ENCODE measurements at places on chromosomes 13 and 19.

- DNase-seq, result no peak
Observed at GRCh38 chr19:20078581-20079031, 806 bp downstream of the ZNF90 start.

DNA sequence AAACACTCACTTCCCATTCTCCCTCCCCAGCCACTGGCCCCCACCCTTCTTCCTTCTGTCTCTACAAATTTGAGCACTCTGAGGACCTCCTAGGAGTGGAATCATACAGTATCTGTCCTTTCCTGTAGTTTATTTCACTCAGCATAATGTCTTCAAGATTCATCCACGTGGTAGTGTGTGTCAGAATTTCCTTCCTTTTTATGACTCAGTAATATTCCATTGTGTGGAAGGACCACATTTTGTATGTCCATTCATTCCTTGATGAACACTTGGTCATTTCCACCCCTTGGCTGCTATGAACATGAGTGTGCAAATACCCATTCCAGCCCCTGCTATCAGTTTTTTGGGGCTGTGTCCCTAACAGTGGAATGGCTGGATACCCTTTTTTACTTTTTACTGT, 9.8 kb downstream of the KLF2 start:
- DNase-seq, result no peak

GRCh38 chr13:37226971-37227370, 121.5 kb upstream of the CSNK1A1L start:
- no peak for DNase-seq

GRCh38 chr19:48239120-48239519, 16.6 kb downstream of the CARD8 start:
- no peak for DNase-seq

GRCh38 chr13:46712524-46712923, 84.4 kb downstream of the ESD start:
- DNase-seq, result no peak

- DNase-seq, result no peak
Observed at GRCh38 chr13:26179344-26179743, 42.8 kb downstream of the RNF6 start.

GRCh38 chr13:51814825-51815650, 11.1 kb upstream of the DHRS12 start:
- peak; percentile 66 for DNase-seq

DNA sequence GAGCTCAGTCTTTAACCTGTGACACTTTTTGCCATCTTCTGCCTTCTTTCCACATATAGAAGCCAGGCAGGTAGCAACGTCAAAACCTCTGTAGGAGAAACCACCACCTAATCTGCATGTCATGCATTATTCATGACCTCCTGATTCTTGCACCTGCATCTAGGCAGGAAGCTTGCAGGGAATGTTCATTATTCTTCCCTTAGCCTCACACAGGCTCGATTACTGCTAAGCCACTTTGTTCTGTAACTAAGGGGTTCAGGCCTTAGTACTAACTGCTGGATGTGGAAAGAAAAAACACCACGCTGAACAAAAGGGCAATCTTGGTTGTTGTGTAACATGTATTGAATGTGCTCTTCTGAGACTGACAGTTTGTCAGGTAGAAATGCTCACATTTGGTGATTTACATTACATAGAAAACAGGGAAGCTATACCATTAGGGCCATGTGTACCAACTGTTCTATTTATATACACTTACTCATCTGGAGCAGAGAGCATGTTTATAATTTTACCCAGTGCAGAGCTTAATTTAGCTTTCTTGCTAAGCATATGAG, 366.9 kb downstream of the KLF12 start:
- DNase-seq, result peak; percentile 43

DNA sequence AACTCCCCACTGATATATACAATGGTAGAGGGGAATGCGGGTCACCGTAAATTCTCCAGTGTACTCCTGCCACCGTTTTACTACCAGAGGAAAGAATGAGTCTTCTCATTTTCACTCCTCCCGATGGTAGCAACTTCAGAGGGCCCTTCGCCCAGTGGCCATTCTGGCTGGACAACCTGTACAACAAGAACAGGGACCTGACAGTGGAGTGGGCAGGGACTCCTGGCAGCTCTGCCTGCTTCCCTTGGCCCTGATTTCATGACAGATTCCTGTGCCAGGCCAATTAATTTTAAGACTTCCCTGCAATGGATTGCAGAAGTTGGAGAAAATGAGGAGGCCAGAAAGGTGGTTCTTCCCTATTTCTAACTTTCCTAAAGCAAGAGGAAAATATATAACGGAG, 148.9 kb downstream of the GPC6 start:
- DNase-seq, result no peak

DNA sequence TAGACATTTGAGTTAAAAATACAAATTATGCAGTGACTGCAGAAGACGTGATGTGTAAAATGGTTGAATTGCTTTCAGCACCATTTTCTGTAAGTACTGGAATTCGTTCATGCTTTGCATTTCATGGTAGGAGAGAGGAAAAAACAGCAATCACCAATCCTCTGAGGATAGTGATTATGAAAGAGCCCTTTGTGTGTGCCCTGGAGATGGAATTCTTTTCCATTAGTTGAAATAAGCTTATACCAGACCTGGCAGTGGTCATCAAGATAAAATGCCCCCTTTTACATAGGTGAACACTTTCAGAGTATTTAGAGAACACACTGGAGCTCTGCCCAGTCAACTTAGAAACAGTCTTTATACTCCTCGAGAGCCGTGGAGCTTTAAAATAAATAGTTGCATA, 1.7 kb downstream of the CNMD start:
- DNase-seq, result no peak

- DNase-seq, result no peak
Observed at GRCh38 chr19:4217429-4218264, 11.7 kb upstream of the EBI3 start.

GRCh38 chr13:32951580-32951979, 64.6 kb upstream of the KL start:
- no peak for DNase-seq

DNA sequence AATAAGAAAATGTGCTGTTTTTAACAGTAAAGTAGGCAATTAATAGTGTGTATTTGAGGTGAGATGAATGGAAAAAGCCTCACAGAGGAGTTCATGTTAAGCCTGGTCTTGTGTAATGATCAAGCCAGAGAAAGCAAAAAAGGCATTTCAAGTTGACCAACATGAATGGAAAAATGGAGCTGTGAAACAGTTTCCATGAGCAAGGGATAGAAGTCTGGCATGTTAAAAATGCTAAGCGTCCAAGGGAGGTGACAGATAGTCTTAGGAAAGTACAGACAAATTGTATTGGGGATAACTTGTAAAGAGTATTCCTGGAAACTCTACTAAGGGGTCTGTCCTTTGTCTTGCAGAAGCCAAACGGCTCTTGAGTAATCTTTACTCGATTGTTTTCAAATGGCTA, 506.8 kb upstream of the ATXN8OS start:
- DNase-seq, result no peak

GRCh38 chr19:57816652-57817051, 1.9 kb upstream of the ZNF552 start:
- DNase-seq, result no peak

GRCh38 chr13:105311094-105311493, 1224.4 kb downstream of the EFNB2 start:
- no peak for DNase-seq

GRCh38 chr13:42551611-42552010, 22.3 kb upstream of the TNFSF11 start:
- no peak for DNase-seq

DNA sequence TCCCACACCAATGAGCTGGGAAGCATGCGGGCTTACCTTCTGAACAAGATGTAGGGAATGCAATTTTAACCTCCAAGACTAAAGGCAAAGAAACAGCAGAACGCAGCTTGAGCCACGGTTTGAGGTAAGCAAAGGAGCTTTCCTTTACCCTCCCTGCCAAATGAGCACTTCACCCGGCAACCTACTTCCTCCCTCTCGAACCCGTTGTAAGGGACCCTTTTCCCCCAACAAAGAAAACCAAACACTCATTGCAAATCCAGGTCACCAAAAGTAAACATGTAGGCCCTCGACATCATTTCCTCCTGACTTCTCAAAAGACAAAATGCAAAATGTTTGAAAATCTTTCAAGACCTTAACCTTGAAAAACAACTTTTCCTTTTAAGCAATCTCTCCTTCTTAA, 65.3 kb downstream of the ABCC4 start:
- DNase-seq, result no peak

GRCh38 chr13:59360916-59361315, 802.8 kb downstream of the DIAPH3 start:
- DNase-seq, result no peak

DNA sequence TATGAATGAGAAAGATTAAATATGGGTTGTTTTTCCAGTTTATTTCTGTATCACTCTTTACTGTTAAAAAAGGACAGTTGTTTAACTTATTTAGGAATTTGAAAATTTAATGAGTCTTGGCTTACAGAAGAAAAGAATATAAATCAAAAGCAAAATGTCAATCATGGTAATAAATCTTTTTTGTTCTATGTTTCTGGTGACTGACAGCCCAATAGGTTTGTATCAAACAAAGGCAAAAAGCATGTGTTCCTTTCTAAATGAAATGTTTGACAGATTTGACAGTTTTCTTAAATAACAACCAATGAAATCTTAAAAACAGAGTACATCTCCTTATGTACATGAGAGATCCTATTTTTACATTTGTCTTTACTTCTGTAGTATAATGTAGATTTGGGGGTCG, 11.0 kb downstream of the PCDH9 start:
- no peak for DNase-seq

DNA sequence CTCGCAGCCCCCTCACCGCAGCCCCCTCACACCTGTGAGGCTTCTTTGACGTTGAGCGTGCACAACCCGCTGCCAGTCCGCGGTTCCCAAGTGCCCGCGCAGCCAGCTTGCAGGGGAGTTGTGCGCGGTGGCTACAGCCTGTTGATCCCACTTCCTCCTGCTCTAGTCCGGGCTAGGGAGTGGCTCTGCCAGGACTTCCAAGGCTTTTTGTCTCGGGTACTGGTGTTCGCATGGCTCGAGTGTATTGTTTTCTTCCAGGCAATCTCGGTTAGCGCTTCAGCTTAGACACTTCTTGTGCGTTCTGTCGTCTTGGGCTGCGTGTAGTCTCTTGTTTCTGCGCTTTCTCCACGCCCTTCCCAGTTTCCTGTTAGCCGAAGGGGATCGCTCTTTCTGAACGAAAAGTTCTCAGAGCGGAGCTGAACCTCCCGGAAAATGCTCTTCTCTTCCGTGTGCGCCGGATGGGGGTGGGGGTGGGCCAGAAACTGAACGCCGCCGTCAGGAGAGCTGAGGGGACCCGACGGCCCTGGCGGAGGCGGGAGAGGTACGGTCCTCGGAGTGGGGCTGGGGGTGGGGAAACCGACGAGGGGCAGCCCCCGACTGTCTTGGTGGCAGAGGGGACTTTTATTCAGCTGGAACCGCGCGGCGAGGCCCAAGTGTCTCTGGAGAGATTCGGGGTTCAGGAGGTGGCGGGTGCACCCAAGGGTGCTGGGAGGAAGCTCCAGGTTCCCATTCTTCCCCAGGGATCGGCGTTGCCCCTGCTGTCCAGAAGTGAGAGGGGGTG, 697 bp upstream of the DGKH start:
- DNase-seq, result peak; percentile 63

DNA sequence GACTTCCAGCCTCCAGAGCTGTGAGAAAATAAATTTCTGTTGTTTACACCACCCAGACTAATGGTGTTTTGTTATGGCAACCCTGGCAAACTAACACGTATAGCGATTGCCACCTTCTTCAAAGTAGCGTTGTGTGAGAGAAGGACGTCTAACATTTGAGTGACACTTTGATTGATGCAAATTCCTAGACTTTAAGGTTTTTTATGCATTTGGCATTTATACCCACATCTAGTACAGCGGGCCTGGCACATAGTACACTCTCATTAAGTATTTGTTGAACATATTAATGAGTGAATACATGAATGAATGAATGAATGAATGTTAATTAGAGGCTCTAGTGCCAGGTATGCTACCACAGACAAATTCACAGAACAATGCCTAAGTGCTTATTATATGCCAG, 36.7 kb downstream of the POU4F1 start:
- no peak for DNase-seq

GRCh38 chr13:87837522-87837921, 166.4 kb downstream of the SLITRK5 start:
- DNase-seq, result no peak

GRCh38 chr19:2759965-2760364, 20.1 kb upstream of the SLC39A3 start:
- DNase-seq, result no peak

DNA sequence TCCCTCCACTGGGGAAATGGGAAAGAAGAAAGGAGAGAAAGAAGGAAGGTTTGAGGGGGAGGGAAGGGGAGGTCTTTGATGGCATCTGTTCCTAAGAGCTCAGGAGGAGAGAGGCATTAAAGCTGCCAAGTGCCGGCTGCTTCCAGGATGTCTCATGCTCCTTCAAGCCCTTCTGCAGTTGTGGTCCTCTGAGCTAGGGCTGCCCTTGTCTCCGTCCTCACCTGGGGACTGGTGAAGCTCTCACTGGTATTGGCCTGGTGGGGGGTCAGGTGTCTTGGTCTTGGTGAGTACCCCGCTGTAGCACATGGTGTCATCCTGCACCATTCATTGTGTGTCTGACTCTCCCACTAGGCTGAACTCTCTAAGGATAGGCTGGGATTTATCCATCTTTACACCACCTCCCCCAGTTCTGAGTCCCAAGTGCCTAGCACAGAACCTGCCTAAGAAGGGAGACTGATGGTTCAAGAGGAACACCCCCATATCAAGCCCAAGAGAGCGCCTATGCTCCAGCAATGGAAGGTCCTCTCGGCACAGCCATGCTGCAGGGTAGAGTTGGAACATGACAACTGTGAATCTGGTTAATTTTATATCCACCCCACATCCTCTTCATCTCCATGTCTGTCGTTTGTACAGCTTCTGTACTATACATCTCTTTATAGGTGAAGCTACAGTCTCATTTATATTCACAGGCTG, 83.7 kb downstream of the AKAP11 start:
- DNase-seq, result no peak

DNA sequence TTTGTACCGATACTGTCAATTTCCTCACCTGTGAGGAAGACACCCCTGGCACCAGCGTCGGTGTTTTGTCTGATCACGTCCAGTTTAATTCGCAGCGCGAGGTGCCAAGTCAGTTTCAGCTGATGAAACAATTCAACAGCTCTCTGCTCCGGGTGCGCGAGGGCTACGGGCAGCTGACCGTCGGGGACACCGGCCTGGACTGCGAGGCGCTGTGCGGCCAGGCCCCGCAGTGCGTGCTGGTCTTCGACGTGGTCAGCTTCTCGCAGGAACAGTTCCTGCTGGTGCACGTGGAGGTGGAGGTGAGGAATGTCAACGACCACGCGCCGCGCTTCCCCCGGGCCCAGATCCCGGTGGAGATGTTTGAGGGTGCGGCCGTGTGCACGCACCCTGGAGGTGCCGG, 171.5 kb downstream of the OLFM4 start:
- no peak for DNase-seq
